ENCODE measurements at places on chromosomes 16 and 17.
A peak's percentile ranks its signal among the peaks of the same experiment; 100 is the strongest.

DNA sequence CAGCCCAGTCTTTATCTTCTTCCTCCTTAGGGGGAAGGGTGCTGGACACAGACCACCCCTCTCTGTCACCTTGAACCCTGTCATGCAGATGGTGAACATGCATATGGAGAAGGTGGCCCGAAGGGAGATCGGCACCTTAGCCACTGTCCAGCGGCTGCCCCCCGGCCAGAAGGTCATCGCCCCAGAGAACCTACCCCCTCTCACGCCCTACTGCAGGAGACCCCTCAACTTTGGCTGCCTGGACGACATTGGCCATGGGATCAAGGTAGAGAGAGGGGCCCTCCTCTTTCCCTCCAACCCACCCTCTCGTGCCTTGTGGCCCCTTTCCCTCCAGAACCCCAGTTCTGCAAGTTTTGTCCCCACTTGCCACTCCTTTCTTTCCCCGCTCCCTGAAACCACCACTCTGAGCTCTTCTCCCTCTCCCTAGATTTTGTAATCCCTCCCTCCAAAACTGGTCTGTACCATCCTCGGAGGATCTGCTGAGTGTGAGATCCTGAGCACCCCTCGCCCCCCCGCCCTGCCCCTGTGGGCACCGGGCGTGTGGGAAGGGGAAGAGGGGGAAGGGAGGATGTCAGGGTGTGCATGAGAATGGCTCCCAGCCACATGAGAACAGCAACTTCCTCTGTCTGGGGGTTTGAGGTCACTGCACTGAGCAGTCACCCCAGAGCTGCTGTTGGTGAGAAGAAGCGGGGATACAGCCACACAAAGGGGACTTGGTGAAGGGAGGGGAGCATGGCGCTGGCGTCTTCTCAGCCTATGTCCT, 7.3 kb downstream of the ABI3 start:
- no peak for DNase-seq

- DNase-seq: no peak
Measured at GRCh38 chr17:78131172-78132083, 857 bp downstream of the TMC8 start.

DNA sequence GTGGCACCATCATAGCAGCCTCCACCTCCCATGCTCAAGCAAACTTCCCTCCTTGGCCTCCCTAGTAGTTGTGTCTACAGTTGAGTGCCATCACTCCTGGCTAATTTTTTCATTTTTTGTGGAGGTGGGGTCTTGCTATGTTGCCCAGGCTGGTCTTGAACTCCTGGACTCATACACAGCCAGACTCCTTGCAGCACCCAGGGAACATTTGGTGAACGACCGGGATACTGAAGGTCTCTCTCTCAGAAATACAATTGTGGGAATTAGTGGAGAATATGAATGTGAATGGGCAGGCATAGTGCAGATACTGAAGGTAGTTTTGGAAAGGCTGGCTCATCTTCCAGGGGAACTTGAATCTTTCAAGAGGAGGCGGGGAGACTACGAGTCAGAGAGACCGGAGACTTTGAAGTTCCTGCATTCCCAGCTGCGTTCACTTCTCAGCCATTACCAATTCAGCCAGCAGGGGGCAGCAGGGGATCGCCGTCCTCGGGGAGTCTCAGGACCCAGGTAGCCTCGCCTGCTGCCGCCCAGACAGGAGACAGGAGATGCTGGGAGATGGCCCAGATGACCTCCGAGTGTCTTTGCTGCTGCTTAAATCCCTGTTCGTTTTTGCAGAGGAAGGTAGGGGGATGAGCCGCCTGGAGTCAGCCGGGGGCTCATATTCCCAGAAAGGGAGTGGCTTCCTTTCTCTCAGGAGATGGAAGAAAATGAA, 68.6 kb downstream of the HAPSTR1 start:
- peak; percentile 73 for DNase-seq

- DNase-seq: no peak
Measured at GRCh38 chr16:50161950-50162349, 8.8 kb downstream of the TENT4B start.

DNA sequence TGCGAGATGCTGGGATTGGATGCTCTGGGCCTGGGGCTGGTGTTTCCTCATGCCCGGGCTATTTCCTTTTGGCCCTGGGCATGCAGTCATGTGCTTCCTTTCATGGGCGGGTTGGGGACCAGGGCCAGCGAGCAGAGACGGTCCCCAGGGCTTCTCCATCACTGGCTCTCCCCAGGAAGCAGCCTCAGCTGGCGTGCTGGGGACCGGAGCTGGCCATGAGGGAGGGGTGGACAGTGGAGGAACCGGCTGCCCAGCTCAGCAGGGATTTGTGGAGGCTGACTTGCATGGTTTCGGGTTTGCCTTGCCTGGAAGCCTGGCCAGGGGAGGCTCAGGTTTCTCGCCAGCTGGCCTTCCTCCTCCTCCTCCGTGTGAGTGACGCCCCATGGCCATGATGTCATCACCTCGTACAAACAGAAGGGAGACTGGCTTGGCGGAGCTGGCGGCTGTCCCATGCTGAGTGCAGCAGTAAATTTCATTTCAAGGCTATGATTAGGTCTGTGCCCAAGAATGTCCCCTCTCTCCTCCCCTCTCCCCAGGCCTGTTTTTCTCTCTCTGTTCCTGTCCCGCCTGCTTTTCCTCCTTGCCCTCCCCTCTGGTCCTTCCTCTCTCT, 8.9 kb upstream of the TIMP2 start:
- DNase-seq: peak; percentile 99

GRCh38 chr16:28145796-28146195, 66.0 kb downstream of the XPO6 start:
- DNase-seq: no peak

DNA sequence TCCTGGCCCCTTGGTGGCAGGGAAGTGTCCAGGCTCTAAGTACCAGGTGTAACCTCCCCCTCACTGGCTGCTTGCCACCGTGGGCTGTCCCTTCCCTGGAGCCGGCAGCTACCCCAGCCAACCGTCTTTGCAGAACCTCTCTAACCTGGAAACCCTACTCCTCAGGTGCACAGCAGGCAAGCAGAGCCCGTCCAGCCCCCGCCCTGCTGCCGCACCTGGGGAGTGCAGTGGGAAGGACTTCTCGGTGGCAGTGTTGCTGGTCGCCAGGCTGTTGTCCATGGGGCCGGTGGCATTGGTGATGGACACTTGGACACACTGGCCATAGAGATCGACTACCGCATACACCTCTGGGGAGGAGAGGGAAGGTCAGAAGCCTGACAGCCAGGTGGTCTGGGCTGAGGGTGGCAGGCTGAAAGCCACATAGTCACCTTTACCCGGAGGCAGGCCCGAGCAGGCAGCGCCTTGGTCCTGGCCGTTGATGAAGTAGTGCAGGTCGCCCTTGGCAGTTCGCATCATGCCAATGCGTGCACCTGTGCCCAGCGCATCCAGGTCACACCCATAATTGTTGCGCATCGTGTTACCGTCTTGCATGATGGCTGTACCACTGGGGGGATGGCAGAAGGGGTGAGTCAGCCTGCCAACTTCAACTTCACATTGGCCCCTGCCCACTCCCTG, 6.5 kb downstream of the NEURL4 start:
- DNase-seq: no peak

- DNase-seq: no peak
Measured at GRCh38 chr17:66354472-66354871, 52.1 kb downstream of the PRKCA start.

GRCh38 chr16:54928411-54929089, 2.1 kb upstream of the IRX5 start:
- DNase-seq: peak; percentile 66

DNA sequence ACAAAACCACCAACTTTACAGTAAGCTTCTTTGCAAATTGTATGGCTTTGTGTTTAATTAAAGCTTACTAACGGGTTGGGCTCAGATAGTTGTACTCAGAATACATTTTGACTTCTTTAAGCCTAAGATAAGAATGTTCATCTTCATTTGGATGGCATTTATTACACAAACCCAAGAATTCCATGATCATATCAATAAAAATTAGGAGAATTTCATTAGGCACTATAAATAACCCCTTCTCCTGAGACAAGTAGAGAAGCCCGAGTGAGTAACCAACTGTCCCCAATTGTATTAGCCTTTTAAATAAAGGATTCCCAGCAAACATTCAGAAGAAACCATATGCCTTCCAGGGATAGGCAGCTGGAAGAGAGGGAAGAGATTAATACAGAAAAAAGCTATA, 504.7 kb downstream of the KCNJ2 start:
- DNase-seq: no peak

GRCh38 chr16:22402191-22402590, 27.8 kb upstream of the CDR2 start:
- no peak for DNase-seq

DNA sequence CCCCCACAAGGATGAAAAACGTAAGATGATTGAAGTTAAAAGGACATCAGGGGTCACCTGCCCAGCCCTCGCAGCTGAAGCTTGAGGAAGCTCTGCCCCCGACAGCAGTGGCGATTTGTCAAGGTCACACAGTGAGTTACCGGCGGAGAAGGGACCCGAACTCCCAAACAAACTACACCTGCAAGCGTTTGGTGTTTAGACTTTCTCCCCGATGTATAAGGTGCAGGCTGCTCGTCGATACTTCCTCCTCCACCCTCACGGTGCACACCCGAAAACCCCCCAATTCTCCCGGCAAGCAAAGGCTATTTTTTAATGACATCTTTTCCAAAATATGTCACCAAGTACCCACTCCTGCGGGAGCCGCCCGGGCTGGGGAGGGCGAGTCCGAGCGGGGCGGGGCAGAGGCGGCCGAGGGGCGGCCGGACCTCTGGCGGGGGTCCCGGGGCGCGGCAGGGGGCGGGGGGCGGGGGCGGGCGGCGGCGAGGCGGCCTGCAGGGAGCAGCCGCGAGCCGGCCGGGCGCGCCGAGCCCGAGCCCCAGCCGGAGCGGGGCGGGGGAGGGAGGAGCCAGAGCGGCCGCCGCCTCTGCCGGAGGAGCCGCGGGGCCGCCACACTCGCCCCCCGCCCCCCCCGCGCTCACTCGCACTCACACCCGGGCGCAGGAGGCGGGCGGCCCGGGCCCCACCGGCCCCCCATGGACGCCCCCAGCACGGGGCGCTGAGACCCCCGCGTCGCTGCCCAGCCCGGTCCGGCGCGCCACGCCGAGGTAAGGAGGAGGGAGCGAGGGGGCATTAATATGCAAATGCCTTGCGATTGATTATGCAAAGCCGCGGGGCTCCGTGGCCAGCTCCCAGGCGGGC, at the start of gene THRA:
Gene THRA (plus strand): TSS at position 637 of the 858 bp plus-strand sequence. CDS start 11,524 bp downstream, outside the sequence.
- DNase-seq: peak; percentile 85

DNA sequence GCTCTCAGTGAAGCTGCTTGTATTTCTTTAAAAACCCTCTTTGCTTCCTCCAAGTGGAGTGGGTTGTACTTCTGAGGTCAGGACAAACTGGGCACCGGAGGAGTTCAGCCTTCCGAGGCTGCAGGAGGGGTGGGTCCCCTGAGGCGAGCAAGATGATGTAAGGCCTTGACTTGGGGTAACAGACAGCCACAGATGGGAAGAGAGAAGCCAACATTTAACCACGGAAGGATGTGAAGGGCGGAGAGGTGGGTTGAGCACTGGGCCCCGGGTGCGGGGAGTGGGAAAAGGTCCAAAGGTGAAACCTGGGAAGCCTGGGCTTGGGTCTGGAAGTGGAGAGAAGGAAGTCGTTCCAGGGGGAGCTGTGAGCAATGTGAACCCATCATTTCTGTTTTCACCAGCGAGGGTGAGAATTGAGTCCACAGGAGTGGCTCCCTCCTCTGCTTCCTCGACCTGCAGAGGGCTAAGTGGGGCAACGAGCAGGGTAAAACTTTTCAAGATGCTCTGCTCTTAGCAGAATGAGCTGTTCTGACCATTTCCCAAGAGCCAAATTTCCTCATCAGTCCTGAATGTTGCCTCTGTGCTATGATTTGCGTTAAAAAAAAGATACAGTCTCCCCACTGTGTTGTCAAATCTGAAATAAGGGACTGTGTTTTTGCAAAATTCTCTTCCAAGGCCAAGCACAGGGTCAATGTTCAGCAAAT, 137.7 kb upstream of the CRHR1 start:
- DNase-seq: peak; percentile 16

DNA sequence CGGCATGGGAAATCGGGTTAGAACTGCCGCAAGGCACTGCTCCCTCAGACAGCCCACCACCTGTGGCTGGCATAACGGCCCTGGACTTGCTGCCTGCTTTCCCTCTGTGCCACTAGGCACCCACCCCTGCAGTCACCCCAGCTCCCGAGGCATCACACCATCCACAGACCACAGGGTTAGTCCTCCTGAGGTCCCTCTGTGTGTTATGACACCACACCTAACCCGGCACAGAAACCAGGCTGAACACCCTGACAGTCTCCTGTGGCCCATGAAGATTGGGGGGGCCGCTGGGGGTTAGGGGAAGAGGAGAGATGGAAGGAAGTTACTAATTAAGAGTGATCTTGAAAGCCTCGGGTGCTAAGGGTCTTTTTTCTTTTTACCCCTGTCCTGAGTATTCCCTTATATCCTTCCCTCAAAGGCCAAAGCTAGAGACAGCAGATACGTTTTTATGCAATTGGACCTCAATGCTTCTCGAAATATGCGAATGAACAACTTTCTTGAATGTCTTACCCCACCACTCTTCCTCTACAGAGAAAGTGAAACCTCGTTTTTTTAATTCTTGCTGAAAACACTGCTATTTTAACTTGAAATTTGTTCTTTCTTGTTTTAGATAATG, 7.0 kb downstream of the CYTH1 start:
- no peak for DNase-seq

GRCh38 chr17:27269974-27270373, 23.9 kb upstream of the WSB1 start:
- DNase-seq: no peak

DNA sequence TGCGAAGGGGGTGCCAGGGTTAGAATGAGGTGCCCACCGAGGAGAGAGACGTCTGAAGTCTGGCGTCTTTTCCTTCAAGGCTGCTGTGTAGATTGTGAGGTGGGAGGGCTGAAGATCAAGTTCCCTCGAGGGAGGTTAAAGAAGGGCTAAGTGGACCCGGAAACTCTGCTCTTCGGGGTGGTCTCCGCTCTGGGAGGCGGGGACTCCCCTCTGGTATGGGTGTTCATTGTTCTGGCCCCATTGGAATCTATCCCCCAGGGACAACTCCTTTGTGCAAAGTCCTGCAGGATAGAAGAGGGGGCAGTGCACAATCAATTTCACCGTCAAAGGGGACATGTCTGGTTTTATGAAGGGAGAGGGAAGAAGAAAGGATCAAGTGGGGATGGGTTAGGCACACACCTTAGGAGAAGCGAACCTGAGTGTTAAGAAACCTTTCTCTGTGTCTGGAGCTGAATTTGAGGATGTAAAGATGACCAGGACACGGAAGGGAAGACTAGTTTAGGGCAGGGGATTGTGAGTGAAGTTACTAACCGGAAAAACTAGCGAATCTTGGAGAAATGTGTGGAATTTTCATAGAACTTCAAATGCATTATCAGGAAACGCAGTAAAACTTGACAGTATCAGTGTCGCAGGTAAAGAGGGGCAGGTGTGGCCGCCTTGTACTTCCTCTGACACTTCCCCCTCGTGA, 809 bp upstream of the RAB34 start:
- no peak for DNase-seq

- DNase-seq: no peak
Measured at GRCh38 chr17:69497161-69497560, 82.7 kb downstream of the MAP2K6 start.
